AG09319 (cell line): ENCODE measurements at places on chromosomes 3 and 15.

- no peak for DNase-seq
Measured at GRCh38 chr3:60154011-60154410, 1097.2 kb downstream of the FHIT start.

DNA sequence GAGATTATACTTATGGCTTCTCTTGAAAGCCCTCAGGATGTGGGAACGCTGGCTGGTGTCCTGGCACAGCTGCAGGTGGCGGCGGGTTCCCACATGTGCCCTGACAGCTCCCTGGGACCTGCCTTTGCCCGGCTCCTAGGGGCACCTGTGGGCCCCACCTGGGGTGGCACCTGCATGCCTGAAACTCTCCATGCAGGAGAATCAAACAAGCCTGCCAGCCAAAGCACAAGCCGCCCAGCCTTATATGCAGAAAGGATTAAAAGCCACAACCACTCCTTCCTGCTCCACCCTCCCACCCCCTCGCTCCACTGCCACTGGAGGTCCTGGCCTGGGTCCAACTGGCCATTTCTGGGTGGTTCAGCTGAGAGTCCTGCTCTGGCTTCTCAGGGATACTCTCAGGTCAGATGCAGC is 18.1 kb downstream of the TRPM1 start:
- no peak for DNase-seq

GRCh38 chr3:131224886-131225550 is 156.6 kb upstream of the NUDT16 start:
- no peak for DNase-seq

DNA sequence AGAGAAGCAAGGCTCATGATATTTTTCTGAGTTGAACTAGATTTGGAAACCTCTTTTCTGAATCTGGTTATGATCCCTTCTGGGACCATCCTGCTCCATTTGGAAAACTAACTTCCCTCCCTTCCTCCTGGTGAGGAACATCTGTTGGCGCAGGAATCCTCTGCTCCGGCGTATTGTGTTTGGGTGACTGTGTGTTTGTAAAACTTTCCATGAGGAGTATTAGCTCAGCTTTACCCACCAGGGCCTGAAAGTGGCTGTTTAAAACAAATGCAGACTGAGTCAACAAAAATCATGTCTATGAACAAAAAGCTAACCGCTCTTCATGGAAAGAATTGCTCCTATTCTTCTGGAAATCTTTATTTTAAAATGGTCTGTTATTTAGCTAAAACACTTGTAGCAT is 17.7 kb downstream of the STARD9 start:
- no peak for DNase-seq

DNA sequence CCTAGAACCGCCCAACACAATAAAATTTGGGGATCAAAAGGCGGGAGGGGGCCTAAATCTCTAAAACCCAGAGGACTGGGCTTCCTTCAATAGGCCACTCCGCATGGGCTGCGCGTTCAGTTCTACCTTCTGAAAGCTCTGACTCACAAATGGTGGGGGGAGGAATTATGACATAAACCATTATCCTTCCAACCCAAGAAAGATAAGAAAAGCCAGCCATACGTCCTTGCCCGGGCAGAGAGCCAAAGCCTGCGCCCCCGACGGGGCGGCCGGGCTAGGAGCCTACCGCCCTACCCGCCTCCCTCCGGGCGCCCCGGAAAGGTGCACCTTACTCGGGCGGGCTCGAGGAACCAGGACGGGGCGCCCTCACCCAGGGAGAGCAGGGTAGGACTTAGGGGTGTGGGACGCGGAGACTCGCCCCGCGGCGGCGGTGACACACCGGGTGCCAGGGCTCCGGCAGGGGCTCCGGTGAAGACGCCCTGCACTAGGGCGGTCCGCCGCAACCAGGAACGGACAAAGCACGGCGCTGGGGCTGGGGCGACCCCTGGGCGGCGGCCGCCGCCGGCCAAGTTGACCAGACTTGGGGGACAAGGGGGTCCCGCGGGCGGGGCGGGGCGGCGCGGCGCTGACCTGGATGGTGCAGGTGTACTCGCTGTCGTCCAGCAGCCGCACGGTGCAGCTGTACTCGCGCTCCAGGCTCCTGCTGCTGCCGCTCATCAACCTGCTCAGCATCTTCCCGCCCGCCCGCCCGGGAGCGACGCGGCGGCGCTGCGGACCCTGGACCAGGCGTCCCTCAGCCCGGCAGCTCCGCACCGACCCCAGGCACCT is 534 bp downstream of the FRMD5 start:
- no peak for DNase-seq

GRCh38 chr15:72783004-72783639 is 436 bp downstream of the ADPGK start:
- no peak for DNase-seq

DNA sequence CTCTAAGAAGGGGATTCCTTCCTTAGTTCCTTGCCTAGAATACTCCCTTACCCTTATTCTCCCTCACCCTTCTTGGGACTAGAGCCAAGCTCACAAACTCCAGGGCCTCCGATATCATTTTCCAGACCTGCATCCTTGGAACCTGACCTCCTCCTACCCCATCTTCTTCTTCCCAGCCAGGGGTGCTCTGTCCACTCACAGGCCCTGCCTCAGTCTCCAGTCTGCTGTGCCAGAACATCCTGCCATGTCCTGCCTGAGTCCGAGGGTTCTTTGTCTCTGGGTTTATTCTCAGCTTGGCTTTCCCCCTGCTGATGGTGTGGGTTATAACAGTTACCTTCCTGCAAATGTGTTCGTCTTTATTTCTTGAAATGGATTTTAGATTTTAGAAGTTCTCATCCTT is 59.9 kb upstream of the MCF2L2 start:
- no peak for DNase-seq

DNA sequence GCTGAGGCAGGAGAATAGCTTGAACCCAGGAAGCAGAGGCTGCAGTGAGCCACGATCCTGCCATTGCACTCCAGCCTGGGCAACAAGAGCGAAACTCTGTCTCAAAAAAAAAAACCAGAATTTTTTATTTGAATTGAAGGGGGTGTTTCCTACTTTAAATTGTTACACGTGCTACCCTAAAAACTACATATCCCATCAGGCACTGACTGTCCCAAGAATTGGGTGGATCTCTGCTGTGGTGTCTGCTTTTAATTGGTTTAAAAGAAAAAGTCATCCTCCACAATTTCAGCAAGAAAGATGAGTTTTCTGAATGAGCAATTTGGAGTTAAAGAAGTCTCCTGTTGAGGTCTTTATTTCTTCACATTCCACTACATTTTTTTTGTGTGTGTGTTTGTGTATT is 2.1 kb downstream of the PDIA3 start:
- no peak for DNase-seq

DNA sequence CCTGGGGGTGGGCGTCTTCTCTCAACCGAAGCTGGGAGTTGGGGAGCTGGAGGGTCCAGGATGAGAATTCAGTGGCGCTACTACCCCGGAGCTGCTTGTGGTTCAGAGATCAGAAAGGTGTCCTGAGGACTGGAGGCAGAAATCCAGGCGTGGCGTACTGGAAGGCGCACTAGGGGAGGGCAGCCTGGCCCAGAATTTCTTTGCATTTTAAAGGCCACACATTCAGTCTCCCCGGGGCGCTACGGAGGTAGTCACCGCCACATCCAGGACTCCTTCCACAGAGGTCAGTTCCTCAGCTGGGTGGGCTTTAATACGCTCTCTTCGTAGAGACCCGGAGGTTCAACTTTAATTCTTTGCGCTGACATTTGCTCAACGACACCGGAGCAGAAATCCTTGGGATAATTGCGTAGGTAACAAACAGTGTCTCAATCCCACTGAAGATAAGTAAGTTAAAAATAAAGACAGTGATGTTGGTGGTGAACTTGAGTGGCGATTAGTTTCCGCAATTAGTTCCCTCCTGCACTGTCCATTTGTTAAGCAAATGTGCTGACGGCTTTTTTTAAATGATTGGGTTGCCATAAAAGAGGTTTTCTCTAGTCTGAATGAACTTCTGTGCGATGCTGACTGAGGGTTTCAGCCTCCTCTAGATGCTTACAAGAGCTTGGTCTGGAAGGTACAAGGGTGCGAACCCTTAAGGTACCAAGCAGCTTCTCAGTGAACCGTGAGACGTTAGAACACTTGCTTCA is 535 bp downstream of the MCTP2 start:
- no peak for DNase-seq

DNA sequence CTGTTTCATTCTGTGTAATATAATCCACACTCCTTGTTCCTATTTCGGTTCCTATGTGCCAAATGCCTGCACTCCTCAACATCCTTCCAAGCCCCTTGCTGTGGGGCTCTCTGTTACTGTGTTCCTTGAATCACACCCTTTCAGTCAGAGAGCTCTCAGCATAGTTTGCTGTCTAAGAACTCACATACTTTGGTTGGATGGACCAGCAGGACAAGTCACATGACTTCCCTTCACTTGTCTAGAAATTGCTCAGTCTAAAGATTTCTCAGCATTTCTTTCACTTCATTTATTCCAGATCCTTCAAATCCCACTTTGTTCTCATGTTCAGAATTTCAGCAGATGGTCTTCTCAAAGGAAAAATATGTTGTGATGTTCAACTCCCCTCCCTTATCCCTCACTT is 203.5 kb upstream of the PFN2 start:
- DNase-seq, result no peak

- DNase-seq, result no peak
Measured at GRCh38 chr3:66048051-66048395, 9.3 kb upstream of the MAGI1 start.

DNA sequence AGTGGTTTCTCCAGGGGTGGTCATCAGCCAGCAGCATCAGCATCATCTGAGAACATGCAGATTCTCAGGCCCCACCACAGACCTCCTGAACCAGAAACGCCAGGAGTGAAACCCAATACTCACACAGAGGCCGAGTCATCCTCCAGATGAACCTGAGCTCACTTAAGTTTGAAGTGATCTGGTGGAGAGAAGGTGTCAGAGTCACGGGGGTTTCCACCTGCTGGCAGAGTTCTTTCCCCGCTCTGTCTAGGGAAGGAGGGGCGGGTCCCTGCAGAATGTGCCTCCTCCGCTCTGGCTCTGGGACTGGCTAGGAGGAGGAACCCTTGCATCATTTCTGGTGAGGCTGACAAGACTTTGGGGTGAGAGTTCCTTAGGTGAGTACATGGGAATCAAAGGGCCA is 13.3 kb upstream of the KIF23 start:
- no peak for DNase-seq

DNA sequence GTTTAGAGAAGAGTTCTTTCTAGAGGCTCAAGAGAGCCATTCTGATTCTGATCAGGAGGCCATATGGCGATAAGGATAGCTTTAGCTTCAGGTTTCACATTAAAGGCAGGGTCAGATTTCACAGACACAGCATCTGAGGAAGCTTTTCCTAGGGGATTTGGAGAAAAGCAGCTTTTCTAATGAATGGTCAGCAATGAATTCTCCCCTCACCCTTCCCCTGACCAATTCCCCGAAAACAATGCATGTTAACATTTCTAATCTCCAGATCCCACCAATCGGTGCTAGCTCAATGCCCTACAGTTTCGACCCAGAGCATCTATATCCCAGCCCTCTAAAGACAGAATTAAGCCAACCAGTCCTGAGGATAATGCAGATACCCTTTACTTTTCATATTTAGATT is 9.8 kb downstream of the AGBL1 start:
- no peak for DNase-seq

- no peak for DNase-seq
Measured at GRCh38 chr3:50226888-50227389, 9.1 kb upstream of the GNAI2 start.

DNA sequence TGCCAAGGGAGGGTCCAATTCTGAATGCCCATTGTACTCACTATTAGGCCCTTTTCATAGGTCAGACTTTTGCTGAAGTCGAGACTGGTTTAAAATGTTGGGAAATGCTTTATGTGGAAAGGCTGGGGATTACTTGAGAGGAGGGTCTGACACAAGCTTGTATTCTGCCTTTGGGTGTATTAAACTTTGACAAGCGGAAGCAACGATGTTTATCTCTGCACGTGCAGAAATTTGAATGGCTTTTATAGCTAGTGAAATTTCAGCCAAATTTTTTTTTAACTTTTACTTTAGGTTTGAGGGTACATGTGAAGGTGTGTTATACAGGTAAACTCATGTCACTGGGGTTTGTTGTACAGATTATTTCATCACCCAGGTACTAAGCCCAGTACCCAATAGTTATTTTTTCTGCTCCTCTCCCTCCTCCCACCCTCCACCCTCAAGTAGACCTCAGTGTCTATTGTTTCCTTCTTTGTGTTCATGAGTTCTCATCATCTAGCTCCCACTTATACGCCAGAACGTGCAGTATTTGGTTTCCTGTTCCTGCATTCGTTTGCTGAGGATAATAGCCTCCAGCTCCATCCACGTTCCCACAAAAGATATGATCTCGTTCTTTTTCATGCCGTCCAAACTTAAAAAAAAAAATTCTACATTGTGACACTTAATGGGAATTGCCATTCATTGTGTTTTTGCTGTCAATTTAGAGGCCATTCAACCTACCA is 223.0 kb upstream of the BHLHE40 start:
- no peak for DNase-seq

GRCh38 chr15:38549222-38549621 is 15.4 kb downstream of the RASGRP1 start:
- DNase-seq, result no peak

DNA sequence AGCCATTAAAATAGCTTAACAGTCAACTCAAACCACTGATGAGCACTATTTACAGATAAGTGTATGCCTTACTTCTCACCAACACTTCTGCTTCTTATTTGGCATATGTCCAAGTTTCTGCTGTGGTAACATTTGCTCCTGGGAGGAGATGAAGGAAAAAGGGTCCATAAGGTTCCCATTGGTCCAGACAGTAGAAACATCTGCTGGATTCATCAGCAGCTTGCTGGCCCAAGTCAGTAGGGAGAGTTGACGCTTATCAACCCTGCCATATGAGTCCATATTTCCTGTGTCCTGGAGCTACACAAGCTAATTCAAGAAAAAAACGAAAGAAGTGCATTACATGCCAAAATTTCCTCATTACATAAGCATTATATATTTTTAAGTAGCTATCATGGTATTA is 824.5 kb downstream of the CADM2 start:
- no peak for DNase-seq

DNA sequence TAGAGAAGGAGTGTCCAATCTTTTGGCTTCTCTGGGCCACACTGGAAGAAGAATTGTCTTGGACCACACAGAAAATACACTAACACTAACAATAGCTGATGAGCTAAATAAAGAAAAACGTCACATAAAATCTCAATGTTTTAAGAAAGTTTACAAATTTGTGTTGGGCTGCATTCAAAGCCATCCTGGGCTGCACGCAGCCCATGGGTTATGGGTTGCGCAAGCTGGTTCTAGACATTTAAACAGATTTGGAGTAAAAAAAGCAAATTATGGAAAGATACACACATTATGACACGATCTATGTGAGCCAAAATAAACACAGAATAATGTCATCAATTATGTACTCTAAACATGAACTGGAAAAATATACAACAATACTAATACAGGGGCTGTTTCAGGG is 703.3 kb upstream of the LMCD1 start:
- DNase-seq, result no peak

GRCh38 chr3:101870138-101870537 is 20.8 kb downstream of the NFKBIZ start:
- no peak for DNase-seq

- no peak for DNase-seq
Measured at GRCh38 chr3:114299421-114299820, 5.6 kb downstream of the TIGIT start.
